ENCODE measurements at places on chromosomes 5 and 9. TPM values are rescaled to one million over a fixed set of nuclear protein-coding genes. Genes with fewer than 3 reads are reported as not detected.

DNA sequence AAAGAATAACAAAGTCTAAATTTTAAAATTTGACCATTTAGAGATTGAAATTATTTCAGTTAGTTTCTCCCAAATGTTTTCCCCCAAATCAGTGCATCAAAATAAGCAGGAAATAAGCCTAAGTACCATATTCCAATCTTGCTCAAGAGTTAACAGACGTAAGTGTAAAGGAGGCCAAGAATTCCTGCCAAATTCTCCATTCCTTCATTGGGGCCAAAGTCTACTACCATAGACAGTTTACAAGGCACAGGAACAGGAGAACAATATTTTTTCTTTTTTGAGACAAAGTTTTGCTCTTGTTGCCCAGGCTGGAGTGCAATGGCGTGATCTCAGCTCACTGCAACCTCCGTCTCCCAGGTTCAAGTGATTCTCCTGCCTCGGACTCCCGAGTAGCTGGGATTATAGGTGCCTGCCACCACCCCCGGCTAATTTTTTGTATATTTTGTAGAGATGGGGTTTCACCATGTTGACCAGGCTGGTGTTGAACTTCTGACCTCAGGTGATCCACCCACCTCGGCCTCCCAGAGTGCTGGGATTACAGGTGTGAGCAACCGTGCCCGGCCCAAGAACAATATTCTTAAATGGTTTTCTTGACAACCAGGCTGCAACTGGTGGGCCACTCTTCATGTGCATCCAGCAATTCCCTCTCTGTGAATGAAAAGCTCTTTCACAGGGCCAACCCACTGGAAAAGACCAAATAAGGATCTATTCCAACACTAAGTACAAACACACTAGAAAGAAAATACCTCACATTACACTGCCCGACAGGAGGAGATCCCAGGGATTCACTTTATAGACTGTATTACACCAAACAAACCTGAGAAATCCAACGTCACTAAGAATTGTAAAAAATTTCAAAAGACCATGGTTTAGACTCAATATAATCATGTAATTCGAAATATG lies 127.7 kb downstream of the MAPKAP1 start:
- no peak overlapping the region for H3K27ac ChIP-seq
- no peaks in the 10 kb centered on the region for H3K36me3 ChIP-seq
- no peaks in the 10 kb centered on the region for H3K4me1 ChIP-seq
- H3K27me3 ChIP-seq: no peaks in the 10 kb centered on the region
- H3K4me3 ChIP-seq: no peak overlapping the region
- DNase-seq: no peak

GRCh38 chr9:136407911-136408310 lies 2.5 kb downstream of the ENTR1 start:
- no peak for DNase-seq
- peaks cover 46% of the 10 kb centered on the region for H3K36me3 ChIP-seq
- no peak overlapping the region for H3K4me3 ChIP-seq
- H3K27me3 ChIP-seq: no peaks in the 10 kb centered on the region
- no peak overlapping the region for H3K27ac ChIP-seq
- peaks cover 20% of the 10 kb centered on the region for H3K4me1 ChIP-seq

DNA sequence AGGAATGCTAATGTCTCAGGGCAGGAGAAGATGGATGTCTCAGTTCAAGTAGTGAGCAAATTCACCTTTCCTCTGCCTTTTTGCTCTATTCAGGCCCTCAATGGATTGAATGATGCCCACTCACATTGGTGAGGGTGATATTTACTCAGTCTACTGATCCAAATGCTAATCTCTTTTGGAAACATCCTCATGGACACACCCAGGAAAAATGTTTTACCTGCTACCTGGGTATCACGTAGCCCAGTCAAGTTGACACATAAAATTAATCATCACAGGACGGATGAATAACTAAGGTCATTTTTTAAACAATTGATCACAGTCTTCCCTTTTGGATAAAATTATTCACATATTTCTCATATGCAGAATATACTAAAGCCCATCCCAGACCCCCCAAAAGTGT lies 63.0 kb upstream of the JAK2 start:
- H3K4me3 ChIP-seq: no peak overlapping the region
- H3K27ac ChIP-seq: no peak overlapping the region
- no peaks in the 10 kb centered on the region for H3K4me1 ChIP-seq
- DNase-seq: no peak

GRCh38 chr5:106314221-106314824 lies 1356.4 kb downstream of the EFNA5 start:
- H3K27me3 ChIP-seq: no peaks in the 10 kb centered on the region
- no peak overlapping the region for H3K27ac ChIP-seq
- H3K36me3 ChIP-seq: no peaks in the 10 kb centered on the region
- DNase-seq: no peak
- no peak overlapping the region for H3K4me3 ChIP-seq

DNA sequence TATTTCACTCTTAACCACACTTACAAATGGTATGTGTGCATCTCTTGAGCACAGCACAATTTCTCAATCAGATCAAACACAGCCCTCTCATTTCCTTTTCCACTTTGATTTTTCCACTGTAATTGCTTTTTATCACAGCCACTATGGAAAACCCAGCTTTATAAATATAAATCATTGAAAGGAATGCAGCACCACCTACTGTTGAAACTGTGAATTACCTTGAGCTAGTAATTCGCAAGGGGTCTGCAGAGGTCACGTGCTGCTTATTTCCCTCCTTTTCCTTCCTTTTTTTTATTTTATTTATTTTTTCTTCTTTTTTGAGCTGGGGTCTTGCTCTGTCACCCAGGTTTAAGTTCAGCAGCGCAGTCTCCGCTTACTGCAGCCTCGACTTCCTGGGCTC lies 76.9 kb downstream of the CDH6 start:
- no peak overlapping the region for H3K27ac ChIP-seq
- peaks cover 10% of the 10 kb centered on the region for H3K27me3 ChIP-seq
- H3K4me1 ChIP-seq: peaks cover 7% of the 10 kb centered on the region
- DNase-seq: no peak
- no peak overlapping the region for H3K4me3 ChIP-seq
- H3K36me3 ChIP-seq: no peaks in the 10 kb centered on the region

DNA sequence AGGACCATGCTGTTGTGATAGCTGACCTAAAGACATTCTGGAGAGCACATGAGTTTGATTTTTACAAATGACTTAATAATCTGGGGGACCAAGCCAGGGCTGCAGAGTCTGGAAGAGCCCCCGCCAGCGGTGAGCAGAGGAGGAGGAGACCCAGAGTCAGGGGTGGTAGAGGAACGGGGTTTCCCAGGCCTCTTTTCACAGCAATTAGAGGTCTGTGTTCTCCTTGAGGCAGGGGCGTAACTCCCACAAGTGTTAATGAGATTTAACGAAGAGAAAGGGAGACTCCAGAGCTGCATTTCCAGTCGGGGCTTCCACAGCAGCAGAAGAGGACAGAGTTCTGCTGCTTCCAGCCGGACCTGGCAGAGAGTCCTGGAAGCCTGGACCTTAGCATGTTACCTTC lies 137.9 kb upstream of the SLC24A2 start:
- no peaks in the 10 kb centered on the region for H3K36me3 ChIP-seq
- H3K4me3 ChIP-seq: no peak overlapping the region
- no peak for DNase-seq
- no peak overlapping the region for H3K27ac ChIP-seq

GRCh38 chr9:114925672-114926071 lies 4.7 kb downstream of the TNFSF8 start:
- no peak overlapping the region for H3K27ac ChIP-seq
- H3K36me3 ChIP-seq: no peaks in the 10 kb centered on the region
- peaks cover 69% of the 10 kb centered on the region for H3K27me3 ChIP-seq

DNA sequence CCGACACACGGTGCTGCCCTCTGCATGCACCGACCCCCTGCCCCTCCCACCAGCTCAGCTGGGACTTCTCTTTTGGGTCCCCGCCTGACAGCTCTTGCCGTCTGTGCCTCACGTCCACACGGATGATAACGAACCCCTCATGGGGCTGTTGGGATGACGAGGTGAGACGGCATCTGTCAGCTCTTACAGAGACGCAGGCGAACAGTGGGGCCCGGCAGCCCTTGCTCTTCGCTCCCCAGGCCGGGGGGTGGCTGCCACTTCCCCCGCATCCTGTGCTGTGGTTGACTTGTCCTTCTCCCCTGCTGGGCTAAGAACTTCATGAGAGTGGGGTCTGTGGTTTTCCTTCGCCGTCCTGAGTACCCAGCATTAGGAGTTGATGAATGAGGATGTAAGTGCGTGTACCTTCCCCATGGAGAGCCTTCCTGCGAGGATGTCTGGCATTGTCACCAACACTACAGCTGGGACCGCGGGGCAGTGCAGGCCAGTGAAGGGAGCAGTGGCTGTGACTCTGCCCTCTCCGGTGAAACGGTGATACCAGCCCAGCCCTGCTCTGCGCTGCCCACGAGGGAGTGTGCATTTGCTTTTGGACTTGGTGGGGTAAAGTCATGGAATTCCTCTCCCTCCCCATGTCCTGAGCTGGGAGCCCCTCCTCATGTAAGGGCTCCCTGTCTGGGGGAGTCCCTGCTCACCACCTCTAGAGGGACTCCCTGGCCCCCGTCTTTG lies 23.2 kb downstream of the HK3 start:
- H3K4me1 ChIP-seq: no peaks in the 10 kb centered on the region
- H3K27me3 ChIP-seq: peaks cover 31% of the 10 kb centered on the region
- DNase-seq: no peak
- H3K4me3 ChIP-seq: no peak overlapping the region
- no peaks in the 10 kb centered on the region for H3K36me3 ChIP-seq

GRCh38 chr5:108003178-108003577 lies 332.4 kb upstream of the EFNA5 start:
- no peaks in the 10 kb centered on the region for H3K27me3 ChIP-seq
- peak overlapping the region; percentile 57 for H3K4me3 ChIP-seq
- no peak for DNase-seq
- peak overlapping the region; percentile 27 for H3K27ac ChIP-seq
- no peaks in the 10 kb centered on the region for H3K36me3 ChIP-seq

Gene FCN2
- total RNA-seq: not detected

Gene GLRA1
- total RNA-seq: not detected

Gene AQP7
- 0.59 TPM for total RNA-seq

Gene SLC22A4
- 3.8 TPM for total RNA-seq

Gene CNTFR
- not detected for total RNA-seq

Measured in osteoblast (primary cell).